ENCODE measurements at places on chromosomes 16 and 17.

GRCh38 chr16:66475232-66475631 is 48.1 kb downstream of the BEAN1 start:
- DNase-seq = no peak

DNA sequence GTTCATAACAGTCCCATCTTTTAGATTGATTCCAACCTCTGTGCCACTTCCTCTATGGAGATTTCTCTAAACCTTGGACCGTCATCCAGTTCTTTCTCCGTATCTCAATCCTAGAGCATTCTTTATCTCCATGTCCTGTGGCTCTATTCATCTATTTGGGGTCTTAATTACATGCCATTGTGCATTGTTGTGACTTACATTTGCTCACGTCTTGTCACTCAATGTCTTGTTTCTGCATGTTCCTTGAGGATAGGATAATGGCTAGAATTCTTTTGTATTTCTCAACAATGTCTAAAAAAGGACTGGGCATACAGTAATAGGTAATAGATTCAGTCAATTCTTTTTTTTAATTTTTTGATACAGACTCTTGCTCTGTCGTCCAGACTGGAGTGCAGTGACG is 50.2 kb downstream of the ARSG start:
- no peak for DNase-seq

DNA sequence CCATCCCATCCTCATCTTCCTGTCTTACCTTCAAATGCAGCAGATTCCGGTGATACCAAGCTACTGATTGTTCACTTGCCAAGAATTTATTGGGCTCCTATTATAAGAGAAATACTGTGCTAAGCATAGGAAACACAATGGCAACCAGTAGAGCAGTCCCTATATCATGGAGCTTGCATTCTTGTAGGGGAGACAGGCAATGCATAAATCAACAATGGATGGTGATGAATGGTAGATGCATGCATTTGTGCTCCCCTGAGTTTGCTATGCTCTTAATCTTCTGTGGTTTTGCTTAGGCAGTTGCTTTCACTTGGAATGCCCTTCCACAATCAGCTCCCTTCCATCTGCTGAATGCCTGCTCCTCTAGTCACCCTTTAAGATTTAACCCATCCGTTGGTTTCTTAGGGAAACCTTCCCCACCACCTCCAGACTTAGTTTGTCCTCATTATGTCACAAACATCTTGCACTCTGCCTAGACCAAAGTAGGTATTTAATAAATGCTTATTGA is 200.2 kb upstream of the TOX3 start:
- DNase-seq = no peak

GRCh38 chr17:68185820-68186219 is 62.0 kb upstream of the AMZ2 start:
- DNase-seq = no peak

DNA sequence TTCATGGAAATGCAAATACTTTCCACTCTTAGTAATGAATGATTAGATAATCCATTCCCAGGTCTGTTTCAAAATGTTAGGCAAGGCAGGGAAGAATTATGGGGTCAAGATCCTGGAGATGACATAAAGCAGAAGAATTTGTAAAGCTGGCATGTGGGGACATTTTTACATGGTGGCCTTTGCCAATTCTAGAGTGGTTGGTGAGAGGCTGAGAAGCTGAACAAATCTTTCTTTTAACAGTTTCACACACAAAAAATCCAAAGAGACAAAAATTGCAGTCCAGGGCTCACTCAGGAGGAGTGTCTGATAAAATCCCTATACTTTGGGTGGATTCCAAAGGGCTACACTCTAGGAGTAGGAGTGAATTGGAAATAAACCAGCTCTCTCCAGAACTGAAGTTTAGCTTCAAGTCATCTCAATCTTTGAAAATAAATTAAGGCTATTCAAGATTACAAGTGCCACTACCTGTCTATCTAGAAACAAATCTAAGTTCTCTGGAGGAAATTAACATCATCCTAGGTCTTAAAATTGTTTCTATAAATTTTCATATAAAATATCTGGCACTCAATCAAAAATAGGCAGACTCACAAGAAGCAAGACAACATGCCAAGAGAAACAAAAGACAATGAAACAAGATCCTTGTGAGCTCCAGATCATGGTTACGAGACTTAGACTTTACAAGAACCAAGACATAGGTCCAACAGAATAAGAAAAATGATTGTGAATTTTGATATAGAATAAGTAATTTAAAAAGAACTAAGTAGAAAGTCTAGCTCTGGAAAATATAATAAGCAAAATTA is 113.0 kb upstream of the AXIN2 start:
- DNase-seq = no peak

DNA sequence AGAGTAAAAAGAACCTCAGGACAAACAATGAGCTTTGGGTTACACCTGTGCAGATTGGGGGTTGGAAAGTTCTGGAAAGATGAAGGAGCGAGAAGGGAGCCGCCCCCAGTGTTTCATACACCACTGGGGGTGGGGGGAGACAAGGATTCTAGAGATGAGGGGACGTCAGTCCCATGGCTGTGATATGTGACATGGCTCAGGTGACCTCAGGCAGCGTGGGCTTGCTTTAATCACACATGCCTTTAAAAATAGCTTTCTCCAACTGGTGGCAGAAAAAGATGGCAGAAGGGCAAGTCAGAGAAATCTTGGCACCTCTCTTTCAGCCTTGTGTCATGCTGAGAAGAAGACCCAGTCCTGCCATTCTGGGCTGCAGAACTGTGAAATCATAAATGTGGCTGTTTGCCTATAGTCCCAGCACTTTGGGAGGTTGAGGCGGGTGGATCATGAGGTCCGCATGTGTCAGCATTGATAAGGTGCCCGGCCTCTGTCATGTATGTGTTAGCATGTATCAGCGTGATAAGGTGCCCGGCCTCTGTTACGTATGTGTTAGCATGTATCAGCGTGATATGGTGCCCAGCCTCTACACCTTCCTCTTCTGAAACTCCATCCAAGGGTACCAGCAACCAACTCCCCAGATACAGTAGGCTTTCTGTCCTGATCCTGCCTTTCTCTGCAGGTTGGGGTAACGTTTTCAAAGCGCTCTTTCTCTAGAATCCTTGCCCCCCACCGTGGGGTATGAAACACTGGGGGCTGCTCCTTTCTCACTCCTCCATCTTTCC is 25.0 kb downstream of the WIPI1 start:
- no peak for DNase-seq

DNA sequence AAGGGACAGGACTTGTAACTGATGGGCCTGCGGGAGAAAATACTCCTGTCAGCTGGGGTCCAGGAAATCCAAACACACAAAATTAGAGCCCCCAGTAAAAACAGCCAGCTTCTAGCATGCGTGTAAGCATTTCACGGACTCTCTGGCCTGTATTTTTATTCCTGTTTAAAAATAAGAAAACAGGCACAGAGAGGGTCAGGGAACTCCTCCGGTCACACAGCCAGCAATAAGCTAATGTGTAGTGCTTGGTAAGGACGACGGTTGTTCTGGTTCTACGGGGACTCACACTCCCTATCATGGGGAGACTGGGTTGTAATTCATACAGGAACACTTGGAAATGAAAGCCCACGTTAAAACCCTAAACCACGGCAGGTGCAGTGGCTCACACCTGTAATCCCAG is 1.5 kb upstream of the TCF25 start:
- no peak for DNase-seq

- no peak for DNase-seq
Measured at GRCh38 chr16:58409316-58409973, 17.2 kb downstream of the GINS3 start.

GRCh38 chr16:17370223-17370707 is 100.5 kb downstream of the XYLT1 start:
- no peak for DNase-seq

- peak; percentile 82 for DNase-seq
Measured at GRCh38 chr16:10738231-10739077, 5.2 kb upstream of the NUBP1 start.

- DNase-seq = no peak
Measured at GRCh38 chr16:977081-977701, 4.4 kb upstream of the SOX8 start.

GRCh38 chr17:10392880-10393279 is 20.1 kb upstream of the MYH13 start:
- DNase-seq = no peak

DNA sequence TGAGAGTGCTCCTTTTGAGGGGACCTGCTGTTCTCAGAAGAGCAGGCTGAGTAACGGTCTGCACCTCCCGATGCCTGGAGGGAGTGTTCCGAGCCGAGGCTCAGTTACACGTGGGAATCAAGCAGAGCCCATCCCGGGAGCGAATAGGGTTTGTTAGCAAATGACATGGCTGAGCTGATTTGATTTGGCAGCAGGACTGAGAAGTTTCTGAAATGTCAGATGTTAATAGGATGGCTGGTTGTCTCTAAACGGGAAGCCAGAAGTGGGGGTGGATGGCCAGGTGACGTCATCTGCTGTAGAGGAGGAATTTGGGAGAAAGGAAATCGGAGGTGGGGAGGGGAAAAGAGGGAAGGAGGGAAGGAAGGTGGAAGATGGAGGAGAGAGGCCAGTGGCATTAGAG is 128.0 kb downstream of the RAP1GAP2 start:
- DNase-seq = no peak

- DNase-seq = peak; percentile 64
Measured at GRCh38 chr16:4936181-4936990, 562 bp downstream of the PPL start.

DNA sequence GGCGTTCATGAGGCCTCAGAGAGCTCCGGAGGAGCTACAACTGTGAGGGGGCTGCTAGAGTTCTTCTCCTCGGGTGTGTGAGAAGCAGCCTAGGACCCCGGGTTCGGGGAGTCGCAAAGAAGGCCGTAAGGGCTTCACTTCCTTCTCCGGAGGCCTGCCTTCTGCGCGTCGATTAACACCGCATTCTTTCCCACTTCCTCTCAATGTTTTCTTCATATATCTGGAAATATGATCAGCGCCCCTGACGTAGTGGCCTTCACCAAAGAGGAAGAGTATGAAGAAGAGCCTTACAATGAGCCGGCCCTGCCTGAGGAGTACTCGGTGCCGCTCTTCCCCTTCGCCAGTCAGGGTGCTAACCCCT is 449 bp downstream of the SMCR8 start:
- DNase-seq = no peak

- no peak for DNase-seq
Measured at GRCh38 chr16:261031-261691, 14.6 kb downstream of the RGS11 start.

- DNase-seq = no peak
Measured at GRCh38 chr16:4826980-4827379, 20.1 kb downstream of the GLYR1 start.

DNA sequence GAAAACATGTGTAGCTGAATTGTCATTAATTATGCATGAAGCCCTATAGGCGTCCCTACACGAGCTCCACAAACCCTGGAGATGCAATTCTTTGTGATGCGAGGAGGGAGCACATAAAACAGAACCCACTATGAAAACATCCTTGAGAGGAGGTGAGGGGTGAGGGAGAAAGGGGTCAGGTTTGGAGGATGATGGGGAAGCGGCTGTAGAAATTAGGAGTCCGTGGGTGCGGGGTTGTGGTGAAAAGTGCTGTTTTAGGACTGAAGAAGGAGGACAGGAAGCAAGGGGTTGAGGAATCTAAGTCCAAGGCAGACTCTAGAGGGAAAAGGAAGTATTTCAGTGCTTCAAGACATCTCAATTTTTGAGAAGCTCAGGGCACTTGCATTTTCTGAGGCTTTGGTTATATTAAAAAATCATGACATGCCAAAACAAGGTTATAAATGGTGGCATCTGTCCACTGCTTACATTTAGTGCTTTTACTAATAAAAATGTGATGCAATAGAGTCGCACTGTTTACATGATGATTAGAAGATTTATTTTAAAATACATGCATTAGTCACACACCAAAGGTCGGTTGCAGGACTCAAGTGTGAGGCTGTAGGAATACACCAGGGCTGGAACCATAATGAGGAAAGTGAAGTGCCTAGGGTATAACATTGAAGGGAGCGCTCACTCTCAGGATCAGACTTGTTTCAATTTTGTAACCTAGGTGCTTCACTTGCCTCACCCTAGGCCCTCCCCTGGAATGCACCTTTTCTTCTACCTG is 379.5 kb downstream of the HS3ST4 start:
- no peak for DNase-seq

DNA sequence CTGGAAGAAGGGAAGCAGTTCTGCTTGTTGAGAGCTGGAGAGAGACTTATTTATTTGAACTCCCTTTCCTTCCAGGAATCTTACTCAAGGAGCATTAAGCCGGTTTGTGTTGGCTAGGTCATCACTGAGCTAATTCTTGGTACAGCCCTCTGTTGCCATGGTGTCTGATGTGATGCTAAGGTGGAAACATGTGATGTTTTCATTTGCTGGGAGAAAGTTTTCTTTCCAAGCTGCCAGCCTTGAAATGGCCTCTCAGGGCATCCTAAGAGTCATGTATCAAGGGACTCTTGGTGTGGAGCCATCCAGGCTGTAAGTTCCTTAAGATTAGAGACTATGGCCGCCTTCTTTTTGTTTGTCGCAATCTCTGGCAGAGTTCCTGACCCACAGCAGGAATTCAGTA is 4.2 kb downstream of the PSKH1 start:
- no peak for DNase-seq

GRCh38 chr17:67546578-67547527 is 169.8 kb downstream of the PITPNC1 start:
- DNase-seq = no peak

DNA sequence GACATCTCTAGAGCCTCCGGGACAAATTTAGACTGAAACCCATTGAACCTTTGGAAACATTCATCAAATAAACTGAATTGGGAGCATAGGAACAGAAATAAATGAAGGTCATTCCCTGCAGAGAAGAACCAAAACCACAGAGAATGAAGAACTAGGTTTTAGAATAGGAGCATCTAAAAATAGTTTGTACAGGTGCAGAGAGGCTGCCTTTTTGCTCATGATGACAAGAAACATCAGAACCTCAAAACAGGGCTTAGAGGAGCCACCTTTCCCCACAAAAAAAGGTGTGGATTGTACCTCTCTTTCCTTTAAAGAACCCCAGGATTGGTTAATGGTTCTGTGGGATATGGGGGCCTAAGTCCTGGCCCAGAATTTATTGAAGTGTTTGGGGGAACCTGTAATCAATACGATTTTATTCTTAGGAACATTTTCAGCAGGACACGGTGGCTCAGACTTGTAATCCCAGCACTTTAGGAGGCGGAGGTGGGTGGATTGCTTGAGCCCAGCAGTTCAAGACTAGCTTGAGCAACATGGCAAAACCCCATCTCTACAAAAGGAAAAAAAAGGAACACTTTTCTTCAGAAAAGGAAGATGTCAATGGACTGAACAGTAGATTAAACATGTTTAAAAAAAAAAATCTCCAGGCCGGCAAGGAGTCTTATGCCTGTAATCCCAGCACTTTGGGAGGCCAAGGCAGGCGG is 37.7 kb upstream of the SLC47A1 start:
- no peak for DNase-seq

DNA sequence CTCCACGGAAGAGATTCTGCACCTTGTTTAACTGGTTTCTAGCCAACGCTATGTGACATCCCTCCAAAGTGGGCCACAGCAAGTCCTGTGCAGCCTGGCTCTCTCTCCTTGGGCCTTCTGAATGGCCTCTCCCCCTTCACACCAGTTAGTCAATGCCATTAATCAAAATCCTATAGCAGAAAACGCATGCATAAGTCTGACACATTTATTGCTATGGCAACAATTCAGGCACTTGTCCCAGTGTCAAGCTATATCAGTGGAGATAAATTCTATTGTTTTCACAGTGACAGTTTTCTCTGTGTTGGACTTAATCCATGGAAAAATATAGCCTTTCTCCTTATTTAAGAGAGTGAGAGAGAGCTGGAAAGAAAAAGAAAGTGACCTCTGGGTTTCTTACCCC is 87.2 kb upstream of the TOX3 start:
- no peak for DNase-seq

GRCh38 chr16:20104563-20105183 is 31.0 kb upstream of the GPR139 start:
- DNase-seq = no peak

- DNase-seq = no peak
Measured at GRCh38 chr16:28923652-28924398, 1.2 kb downstream of the RABEP2 start.

Measured in ACHN (cell line).